ENCODE measurements at places on chromosomes 3 and 15. TPM values are rescaled to one million over a fixed set of nuclear protein-coding genes. Genes with fewer than 3 reads are reported as not detected.

- DNase-seq: peak; percentile 84
Observed at GRCh38 chr15:80182611-80183261, 29.9 kb downstream of the FAH start.

GRCh38 chr3:22172964-22173363 is 422.0 kb upstream of the ZNF385D start:
- no peak for DNase-seq

DNA sequence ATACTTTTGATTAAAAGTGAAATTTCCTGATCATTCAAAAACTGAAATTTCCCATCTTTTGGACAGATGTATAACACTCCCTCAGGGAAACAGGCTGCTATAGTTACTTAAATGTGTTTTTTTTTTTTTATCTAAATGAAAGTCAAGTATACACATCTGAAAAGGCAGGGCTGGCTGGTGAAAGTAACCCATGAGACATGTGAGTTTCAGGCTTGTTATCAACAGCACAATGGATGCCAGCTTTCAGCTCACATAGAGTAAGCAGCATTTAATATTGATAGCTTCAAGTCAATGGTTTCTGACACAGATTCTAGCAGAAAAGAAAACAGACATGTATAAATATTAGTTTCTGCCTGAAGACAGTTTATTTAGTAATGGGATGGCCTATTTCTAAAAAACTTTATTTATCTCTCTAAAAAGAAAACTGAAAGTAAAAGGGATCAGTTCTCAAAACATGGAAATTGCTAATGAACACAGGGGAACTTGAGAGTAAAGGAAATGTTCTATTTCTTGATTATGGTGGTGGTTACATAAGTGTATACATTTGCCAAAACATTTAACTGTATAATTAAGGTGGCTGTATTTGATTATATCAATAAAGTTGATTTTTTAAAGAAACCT is 89.7 kb upstream of the CMC1 start:
- peak; percentile 23 for DNase-seq

- DNase-seq: peak; percentile 53
Observed at GRCh38 chr3:58120075-58120812, 90.5 kb downstream of the DNASE1L3 start.

DNA sequence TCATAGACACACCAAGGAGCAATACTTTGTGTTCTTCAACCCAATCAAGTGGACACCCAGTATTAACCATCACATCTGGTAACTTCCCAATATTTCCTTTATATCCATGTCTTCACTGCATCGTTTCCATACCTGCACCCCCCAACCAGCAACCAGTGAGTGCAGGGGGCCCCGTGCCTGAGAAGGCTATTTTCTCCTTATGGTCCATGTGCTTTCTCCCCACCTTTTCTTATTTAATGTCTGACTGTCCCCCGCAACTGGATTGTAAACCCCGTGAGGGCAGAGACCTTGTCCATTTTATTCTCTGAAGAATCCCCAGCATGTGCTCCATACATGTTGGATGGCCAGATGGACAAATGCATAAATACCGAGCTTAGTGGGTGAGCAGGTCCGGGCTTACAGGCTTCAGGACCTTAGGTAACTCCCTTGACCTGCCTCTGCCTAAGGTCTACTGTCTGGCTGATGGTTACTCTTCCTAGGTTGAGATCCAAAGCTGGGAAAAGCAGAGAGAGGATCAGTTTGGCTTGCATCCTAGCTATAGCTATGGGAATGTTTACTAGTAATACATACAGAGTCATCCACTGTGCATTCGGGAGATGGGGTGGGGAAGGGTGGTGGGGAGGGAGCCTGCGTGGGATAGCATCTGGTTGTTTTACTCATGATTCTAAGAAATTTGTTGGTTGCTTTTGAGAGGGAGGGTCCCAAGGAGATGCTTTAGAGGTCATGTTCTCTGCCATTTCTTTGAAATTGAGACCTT is 41.5 kb downstream of the PXYLP1 start:
- DNase-seq: peak; percentile 9

DNA sequence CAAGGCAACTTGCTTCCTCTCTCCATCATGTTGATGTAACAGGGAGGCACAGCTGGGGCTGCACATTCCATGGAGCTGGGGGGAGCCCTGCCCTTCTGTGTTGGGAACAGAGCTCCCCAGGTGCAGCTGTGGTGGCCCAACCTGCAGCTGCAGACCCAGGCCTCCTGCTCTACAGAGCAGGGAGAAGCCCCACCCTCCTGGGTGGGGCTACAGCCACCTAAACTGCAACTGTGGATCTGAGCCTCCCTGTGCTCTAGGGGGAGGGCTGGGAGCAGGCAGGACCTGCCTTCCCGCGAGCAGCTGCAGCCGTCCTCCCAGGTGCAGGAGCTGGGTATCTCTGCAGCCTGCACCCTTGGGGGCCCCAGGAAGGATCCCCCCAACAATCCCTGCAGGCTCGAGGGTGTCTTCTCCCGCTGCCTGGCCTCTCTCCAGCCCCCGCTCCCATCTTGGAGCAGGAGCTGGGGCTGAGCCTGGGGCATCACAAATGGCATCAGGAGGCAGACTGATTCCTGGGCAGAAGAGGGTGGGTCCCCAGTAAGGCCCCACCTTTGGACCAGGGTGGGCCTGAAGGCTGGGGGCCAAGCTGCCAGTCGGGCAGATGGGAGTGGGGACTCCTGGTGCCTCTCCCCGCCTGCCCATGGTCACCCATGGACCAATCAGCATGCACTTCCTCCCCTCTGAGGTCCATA is 7.4 kb downstream of the LRRC58 start:
- no peak for DNase-seq

DNA sequence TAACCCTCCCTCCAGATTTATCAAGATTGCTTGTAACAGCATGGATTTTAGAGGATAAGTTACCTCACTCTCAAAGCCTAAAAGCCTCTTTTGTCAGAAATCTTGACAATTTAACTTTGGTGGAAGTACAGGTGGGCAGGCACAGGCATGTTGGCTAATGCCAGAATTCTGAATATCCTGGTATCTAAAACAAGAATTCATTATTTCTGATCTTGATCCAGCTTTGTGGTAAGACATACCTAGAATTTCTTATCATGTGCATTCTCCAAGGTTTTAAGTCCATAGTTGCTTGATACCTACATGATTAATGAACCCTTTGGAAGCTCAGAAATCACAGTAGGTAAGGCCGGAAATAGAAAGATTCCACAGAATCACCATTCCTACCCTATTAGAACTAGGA is 109.9 kb upstream of the TTC14 start:
- no peak for DNase-seq

DNA sequence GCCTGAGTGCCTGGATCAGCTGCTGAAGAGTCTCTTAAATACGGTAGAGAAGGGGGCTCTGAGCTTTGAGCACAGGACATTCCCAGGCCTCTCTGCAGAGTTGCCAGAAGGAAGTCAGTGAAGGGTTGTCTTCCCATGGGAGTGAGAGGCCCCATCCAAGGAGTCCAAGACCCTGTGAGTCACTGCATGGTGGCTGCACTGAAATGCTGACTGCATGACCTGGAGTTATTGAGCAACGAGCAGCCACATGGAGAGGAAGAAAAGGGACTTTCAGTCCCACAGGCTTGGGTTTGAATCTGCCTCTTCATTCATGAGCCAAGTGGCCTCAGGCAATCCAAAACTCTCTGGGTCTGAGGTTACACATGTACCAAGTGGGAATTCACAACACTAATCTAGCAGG is 69.6 kb upstream of the RASGRF1 start:
- DNase-seq: no peak

The CPNE9 gene
- polyA plus RNA-seq: not detected

The FBXO40 gene
- polyA plus RNA-seq: not detected

The LMCD1 gene
- polyA plus RNA-seq: 29.7 TPM

The SPINK8 gene
- polyA plus RNA-seq: not detected

The HIGD1A gene
- polyA plus RNA-seq: 245 TPM

The C3orf80 gene
- polyA plus RNA-seq: 0.08 TPM

The GREM1 gene
- polyA plus RNA-seq: 489 TPM

The CCRL2 gene
- 3.7 TPM for polyA plus RNA-seq

Data from fibroblast of lung (primary cell).